ENCODE measurements at places on chromosomes 1 and 21. TPM values are rescaled to one million over a fixed set of nuclear protein-coding genes. Genes with fewer than 3 reads are reported as not detected.

- no peak overlapping the region for H3K27ac ChIP-seq
- DNase-seq: no peak
- no peaks in the 10 kb centered on the region for H3K36me3 ChIP-seq
- H3K27me3 ChIP-seq: no peaks in the 10 kb centered on the region
- peaks cover 4% of the 10 kb centered on the region for H3K4me1 ChIP-seq
- H3K4me3 ChIP-seq: no peak overlapping the region
Observed at GRCh38 chr1:51699391-51699790, 82.5 kb downstream of the OSBPL9 start.

- DNase-seq: no peak
- H3K4me3 ChIP-seq: no peak overlapping the region
- H3K36me3 ChIP-seq: no peaks in the 10 kb centered on the region
- no peak overlapping the region for H3K27ac ChIP-seq
Observed at GRCh38 chr1:226470921-226471866, 63.3 kb upstream of the PARP1 start.

- H3K4me1 ChIP-seq: no peaks in the 10 kb centered on the region
- H3K27ac ChIP-seq: no peak overlapping the region
- no peak for DNase-seq
- no peak overlapping the region for H3K4me3 ChIP-seq
Observed at GRCh38 chr1:194175251-194175650, 988.8 kb upstream of the B3GALT2 start.

DNA sequence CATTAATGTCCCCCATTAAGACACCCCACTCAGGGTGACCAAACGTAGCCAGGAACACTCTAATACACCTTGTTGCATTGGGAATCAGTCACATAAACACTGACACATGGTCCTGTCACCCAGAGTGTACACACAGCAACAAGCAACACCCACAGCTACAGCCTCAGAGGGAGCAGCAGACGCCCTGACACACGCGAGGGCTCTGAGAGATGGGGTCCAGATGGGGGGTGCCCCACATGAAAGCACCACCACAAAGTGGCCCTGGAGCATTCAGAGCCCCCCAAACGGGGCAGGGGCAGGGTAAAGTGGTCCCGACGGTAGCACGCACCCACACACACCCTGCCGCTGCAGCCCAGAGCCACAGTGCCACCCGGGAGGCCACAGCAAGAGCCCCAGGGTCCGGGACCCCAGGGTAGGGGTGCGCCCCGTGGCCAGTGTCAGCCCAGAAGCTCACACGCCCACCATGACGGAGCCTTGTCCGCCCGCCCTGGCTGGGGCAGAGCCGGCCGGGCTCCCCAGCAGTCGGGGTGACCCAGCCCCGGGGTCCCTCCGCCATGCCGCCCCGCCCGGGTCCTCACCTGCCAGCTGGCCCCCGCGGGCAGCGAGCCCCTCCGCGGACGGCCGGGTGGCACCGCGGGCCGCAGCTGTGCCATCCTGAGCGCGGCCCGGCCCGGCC lies 47.3 kb downstream of the RAP1GAP start:
- peak overlapping the region; percentile 41 for H3K4me3 ChIP-seq
- H3K36me3 ChIP-seq: no peaks in the 10 kb centered on the region
- H3K27ac ChIP-seq: no peak overlapping the region
- no peak for DNase-seq
- H3K4me1 ChIP-seq: peaks cover 7% of the 10 kb centered on the region
- peaks cover 16% of the 10 kb centered on the region for H3K27me3 ChIP-seq

DNA sequence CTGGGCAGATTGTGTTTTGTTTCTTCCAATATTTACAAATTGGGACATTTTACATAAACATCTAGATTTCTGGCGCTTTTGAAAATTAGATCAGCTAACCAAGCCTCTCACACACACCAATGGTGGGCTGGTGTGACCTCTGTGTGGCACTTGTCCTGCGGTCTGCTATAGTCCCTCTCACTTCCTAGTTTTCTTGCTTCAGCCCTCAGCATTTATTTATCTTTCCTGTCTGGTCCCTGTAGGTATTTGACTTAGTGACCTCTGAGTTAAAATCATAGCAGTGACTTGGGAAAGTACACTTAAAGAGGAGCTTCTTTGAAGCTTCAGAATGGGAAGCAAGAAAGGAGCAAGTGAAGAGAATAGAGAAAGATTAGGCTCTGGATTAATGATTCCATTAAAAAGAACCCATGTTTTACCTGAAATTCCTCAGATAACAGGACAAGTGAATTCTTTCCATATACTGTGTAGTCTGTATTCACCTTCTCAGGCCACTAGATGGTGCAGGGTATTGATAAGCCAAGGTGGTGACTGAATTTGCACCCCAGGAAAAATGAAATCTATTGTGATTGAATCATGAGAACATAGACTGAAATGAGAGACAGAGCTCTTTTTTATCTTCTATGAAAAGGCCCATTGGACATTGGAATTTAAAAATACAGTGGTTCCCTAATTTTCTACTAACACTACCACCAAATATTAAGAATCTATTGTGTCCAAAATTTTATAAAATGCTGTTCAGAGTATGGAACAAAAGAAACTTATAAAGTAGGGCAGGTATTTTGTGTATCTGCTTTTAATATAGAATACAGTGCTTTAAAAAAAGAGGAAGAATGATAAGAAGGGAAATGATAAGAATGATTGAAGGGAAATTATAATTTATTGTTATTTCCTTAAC lies 7.1 kb upstream of the DIPK1A start:
- H3K36me3 ChIP-seq: no peaks in the 10 kb centered on the region
- H3K4me3 ChIP-seq: no peak overlapping the region
- peaks cover 12% of the 10 kb centered on the region for H3K4me1 ChIP-seq
- H3K27me3 ChIP-seq: no peaks in the 10 kb centered on the region
- H3K27ac ChIP-seq: no peak overlapping the region
- no peak for DNase-seq

Gene PCP4
- total RNA-seq: not detected
